ENCODE measurements at places on chromosomes 2 and 18.

- DNase-seq, result no peak
Observed at GRCh38 chr2:11559066-11559785, 25.4 kb downstream of the GREB1 start.

DNA sequence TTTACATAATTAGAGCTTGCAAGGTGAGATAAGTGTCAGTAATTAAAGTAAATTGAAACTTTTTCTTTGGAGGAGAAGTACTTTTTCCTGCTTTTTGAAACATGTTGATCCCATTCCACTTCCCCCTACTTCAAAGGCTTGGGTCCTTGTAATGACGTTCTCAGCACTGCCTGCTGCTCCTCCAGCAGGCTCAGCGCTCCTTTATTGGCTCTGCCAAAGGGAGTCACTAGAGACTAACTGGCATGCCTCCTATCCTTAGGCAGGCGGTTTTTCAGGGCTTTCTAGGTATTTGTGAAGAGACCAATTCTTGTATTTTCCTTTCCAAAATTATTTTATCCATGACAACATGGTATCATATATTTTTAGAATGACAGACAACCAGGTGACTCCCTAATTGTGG is 43.9 kb upstream of the ACADL start:
- DNase-seq, result no peak

DNA sequence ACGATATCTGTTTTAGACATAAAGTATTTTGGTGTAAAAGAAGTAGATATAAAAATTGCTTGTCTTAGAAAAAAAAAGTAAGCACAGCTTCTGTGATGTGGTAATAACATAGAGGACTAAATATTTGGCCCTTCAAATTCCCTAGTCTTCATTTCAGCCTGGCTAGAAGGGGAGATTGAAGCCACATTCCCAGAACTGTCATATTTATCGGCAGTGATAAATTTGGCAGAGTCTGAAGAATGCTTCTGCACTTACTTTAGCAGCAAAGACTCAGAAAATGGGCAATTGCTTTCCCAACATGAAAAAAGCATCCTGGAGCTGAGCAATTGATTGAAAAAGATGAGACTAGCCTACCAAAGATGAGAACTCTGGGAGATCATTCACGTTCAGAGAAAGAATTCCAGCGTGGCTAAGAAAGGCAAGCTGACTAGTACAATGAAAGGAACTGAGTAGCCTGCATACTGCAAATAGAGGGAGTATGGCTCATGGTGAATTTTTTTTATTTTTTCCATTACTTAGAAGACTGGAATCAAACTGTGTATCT is 278.7 kb upstream of the KLHL29 start:
- no peak for DNase-seq

- no peak for DNase-seq
Observed at GRCh38 chr2:98868548-98869271, 67.3 kb downstream of the CRACDL start.

GRCh38 chr2:172089005-172089504 is 3.7 kb downstream of the DLX1 start:
- no peak for DNase-seq

DNA sequence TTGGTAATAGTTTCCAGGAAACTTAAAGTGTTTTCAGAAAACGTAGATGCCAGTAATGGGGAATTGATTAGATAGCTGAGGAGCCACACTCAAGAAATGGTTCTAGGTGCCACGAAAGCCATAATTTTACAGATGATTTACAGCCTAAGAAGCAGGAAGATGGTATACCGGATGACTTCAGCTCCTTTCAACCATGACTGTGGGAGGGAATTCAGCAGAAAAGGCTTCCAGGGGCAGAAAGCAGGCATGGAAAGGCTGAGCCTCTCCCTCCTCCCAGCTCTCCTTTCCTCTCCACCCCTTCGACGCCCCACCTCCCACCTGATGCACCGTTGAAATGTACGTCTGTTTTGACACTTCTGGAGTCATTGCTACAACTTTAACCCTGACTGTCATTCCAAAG is 68.6 kb upstream of the SMIM21 start:
- DNase-seq, result no peak

- no peak for DNase-seq
Observed at GRCh38 chr2:149119368-149119767, 80.9 kb downstream of the LYPD6B start.

DNA sequence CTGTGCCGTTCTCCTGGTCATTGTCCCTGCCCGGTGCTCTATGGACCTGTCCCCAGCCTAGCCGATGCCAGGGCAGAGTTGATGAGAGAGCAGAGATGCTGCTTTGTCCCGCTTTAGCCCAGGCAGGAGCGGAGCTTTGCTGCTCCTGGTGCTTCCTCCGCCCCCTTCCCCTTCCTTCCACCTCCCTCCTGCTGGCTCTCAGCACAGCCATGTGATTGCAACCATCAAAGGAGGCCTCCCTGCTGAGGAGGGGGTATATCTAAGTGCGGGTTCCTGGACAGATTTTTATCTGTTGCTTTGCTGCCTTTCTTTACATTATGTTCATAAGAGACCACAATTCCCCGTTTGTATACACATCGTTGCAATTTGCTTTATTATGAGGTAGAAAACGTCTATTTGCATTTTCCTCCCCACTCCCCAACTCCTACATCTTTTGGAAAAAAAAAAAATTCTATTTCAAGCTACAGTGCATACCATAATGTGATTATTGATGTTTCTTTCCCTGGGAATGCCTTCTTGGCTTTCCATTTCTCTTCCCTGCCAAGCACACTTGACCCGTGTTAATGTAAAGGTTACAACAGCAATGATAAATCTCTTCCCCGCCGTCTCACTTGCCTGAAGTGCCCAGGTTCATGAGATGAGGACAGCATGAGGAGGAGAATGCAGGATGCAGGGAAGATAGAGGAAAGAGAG is 25.4 kb downstream of the ALPK2 start:
- peak; percentile 70 for DNase-seq

GRCh38 chr2:56025469-56026193 is 102.0 kb upstream of the EFEMP1 start:
- no peak for DNase-seq

DNA sequence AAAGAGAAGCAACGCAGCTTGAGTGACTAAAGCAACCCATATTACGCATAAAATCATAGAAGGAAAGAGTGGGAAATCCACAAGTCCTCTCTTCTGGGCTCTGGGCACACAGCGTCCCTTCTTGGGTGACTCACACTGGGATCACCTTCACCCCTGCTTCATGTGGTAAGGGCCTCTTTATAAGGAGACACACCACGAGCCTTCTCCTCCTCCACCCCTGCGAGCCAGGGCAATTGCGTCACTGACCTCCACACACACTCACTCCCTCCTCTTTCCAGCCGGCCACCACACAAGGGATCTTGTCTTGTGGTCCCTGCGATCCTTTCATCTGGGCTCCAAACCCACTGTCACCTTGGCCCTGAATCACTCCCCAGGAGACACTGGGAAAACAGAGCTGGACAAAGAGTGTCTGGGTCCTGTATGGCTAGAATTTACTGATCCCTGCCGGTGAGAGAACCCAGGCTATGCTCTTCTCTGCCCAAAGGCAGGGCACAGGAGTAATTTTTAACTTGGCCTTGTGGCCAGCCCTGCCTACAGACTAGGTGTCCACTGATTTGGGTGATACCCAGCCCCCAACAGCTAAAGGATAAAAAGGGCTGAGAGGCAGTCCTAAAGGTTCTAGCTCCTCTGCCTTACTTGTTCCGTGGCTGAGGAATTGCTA is 35.3 kb downstream of the NHEJ1 start:
- DNase-seq, result no peak

DNA sequence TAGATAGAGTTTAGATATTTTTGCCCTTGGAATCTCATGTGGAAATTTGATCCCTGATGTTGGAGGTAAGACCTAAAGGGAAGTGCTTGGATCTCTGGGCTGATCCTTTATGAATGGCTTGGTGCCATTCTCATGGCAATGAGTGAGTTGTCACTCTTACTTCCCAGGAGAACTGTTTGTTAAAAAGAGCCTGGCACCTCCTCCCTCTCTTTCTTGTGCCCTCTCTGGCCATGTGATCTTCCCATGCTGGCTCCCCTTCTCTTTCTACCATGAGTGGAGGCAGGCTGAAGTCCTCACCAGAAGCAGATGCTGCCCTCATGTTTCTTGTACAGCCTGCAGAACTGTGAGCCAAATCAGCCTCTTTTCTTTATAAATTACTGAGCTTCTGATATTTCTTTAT is 276.9 kb downstream of the ZNF804A start:
- peak; percentile 67 for DNase-seq

GRCh38 chr2:9832586-9832985 is 10.7 kb upstream of the TAF1B start:
- no peak for DNase-seq

DNA sequence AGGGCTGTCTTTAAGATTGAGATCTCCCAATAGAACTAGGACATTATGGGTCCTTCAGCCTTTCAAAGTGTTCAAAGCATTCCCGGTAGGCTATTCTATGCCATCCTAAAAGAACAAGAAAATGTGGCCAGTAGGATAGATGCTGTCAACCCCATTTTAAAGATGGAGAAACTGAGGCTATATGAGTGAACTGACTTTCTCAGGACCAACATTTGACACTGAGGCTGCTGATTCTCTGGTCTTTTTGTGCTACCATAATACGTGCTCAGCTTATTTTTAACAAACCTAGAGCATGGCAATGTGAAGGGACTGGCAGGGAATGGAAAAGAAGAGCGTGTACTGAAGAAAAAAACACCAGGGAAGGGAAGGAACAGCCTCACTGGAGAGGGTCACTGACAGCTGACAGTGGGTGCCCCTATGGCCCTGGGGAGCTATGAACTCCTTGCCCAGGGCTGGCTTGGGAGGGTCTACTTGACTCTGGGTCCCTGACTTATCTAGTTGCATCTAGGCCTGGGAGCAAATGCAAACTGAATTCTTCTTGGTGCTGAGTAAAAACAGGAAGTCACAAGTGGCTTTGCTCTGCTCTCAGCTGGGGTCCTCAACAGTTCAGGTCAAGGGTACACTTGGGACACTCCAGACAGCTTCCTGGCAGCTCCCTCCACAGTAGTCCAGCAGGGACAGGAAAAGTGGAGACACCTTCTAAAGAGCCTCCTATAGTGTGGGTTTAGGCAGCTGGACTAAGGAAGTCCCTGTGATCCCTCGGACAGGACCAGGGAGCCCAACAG is 2.3 kb downstream of the CYRIA start:
- no peak for DNase-seq

DNA sequence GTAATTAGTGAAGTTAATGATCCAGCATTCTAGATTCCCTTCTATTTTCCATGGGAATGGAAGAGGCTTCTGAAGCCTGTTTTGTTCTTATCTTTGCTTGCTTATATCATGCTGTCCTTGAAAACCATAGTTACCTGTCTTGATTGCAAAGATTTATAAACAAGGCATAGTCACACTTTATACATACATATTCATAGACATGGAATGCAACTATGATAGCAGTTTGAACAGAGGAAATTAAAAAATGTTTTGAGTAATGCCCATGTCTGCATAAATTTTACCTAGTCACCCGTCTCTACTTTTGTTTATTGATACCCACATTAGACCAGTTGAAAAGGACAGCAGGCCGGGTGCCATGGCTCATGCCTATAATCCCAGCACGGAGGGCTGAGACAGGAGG is 289.0 kb downstream of the PTPRM start:
- DNase-seq, result no peak

DNA sequence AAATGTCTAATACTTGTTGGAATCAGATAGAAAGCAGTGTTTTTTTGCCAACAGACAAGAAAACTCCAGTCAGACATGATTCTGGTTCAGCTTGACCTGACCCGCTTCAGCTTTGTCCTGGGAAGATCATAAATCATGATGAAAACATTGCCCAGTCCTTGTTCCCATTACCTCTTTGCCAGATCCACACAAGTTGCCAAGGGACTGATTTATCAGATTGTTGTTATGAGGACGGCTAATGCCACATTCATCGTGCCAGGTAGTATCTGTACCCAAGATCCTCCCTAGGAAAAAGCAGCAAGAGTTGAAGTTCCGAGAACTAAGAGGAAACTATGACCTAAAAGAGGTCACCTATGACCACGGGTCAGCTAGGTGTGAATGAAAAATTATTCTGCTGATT is 39.0 kb downstream of the SLC40A1 start:
- DNase-seq, result no peak

- no peak for DNase-seq
Observed at GRCh38 chr2:157246765-157247407, 10.6 kb upstream of the GALNT5 start.

DNA sequence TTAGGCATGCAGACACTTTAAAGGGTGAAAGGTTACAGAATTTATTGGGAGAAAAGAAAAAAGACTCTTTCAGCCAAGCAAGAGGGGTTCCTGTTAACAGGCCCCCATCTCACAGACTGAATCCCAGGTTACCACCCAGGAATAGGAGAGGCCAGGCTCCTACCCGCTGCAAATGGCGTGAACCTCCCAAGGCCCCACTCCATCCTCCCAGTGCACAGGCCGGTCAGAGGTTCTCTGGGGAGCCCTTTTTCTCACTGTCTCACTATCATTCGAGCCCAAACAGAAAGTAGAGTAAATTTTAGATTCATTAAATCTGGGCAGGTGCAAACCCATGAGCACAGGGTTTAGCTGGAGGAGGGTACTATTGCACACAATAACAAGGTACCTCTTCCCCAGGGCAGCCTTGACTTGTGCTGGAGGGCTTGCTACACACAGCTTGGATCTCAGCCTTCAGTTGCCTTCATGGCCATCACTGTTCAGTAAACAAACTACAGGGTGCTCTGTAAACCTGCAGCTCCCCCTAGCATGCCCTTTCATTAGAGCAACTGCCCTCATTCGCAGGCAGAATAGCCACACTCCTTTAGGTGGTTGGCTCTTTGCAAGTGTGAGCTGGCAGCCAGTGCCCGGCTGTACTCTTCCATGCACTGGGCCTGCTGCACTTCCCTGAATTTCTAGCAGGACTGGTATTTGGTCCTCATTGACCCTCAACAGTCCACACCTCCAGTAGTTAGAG is 7.3 kb upstream of the PLEK start:
- DNase-seq, result no peak

DNA sequence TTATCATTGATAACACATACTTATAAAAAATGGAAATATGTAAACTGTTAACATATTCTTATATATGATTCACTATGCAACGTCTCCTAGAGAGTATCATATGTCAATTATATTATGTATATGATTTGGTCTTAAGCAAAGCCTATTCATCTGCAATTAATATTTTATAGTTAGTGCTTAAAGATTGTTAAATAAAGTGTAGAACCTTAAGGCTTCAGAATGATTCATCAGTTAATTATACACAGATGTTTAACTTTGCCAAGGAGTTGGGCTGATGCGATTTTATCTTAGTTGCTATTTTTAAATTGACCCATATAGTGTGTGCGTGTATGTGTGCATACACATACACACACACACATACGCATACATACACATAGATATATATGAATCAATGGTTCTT is 323.1 kb downstream of the RBM43 start:
- DNase-seq, result no peak

- no peak for DNase-seq
Observed at GRCh38 chr2:239128706-239129105, 272.1 kb downstream of the HDAC4 start.

GRCh38 chr18:6718267-6718666 is 11.2 kb upstream of the ARHGAP28 start:
- no peak for DNase-seq

Measured in lower leg skin (tissue), 4 donors.